ENCODE measurements at places on chromosomes 11 and 22.

GRCh38 chr11:125114518-125114917, 3.1 kb upstream of the TMEM218 start:
- no peak for DNase-seq

DNA sequence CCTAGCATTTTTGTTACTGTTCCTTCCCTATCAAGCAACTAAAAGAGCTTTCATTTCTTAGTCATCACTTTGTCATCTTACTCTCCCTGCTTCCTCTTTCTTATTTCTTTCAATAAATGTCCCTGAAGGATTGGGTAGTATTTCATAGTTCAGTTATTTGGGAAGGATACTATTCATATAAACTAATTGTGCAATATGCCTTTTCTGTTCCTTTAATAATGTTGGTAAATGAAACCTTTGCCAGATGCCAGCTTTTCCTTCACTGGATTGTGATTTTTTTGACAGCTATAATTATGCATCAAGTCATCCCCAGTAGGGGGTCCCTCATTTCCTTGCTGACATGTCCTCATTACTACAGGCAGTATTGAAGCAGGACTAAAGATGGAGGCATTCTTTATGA, 101.7 kb downstream of the ATM start:
- no peak for DNase-seq

- no peak for DNase-seq
Measured at GRCh38 chr22:34055525-34056200, 135.4 kb upstream of the LARGE1 start.

GRCh38 chr11:77471558-77472193, 2.2 kb downstream of the PAK1 start:
- DNase-seq = no peak

GRCh38 chr11:118230088-118230487, 5.3 kb upstream of the JAML start:
- DNase-seq = no peak

DNA sequence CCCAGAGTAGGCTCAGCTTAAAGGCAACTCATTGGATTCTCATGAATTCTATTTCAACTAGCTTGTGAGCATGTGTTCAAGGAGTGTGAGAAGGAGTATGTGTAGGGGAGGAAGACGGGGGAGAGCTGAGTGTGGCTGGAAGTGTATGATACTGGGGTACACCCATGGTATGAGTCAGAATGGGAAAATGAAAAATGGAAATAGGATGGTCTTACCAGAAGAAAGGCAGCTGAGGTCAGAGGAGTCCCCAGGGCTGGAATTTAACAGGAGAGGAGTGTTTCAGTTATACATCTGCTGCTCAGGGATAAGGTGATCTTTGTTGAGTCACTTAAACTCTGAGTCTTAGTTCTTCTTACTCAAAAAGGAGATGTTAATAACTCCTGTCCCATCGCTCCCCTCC, 6.7 kb upstream of the ADAMTS15 start:
- no peak for DNase-seq

DNA sequence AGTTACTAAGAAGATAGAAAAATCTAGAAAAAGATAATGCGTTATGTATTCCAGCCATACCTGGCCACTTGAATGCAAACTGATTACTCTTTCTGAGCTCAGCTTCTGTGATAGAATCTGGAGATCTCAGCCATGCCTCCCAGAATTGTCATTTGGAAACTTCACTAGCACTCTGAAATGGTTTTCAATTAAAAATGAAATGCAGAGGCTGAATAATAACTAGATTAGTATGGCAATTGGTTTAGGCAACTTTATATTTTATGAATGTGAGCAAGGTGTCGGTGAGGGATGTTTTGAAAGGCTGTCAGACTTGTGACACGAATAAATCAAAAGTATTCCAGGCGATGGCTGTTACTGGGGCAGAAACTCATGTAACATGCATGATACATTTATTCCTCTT, 128.8 kb upstream of the SORL1-AS1 start:
- no peak for DNase-seq

GRCh38 chr11:61925736-61926135, 8.4 kb upstream of the RAB3IL1 start:
- DNase-seq = no peak

DNA sequence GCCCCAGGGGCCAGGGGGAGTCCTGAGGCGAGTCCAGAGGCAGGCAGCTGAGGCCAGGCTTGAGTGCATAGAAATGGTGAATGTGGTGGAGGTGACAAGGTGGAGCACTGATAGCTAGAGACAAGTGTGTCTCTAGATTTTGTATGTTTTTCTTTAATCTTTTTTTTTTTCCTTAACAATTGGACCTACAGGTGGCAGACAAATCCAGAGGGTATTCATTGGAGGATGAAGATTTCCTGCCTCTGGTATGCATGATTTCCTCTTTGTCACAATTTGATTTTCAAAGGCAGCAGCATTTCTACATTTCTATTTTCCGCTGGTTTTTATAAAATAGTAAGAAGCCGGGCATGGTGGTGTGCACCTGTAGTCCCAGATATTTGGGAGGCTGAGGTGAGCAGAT, 47.7 kb upstream of the DKK3 start:
- no peak for DNase-seq

DNA sequence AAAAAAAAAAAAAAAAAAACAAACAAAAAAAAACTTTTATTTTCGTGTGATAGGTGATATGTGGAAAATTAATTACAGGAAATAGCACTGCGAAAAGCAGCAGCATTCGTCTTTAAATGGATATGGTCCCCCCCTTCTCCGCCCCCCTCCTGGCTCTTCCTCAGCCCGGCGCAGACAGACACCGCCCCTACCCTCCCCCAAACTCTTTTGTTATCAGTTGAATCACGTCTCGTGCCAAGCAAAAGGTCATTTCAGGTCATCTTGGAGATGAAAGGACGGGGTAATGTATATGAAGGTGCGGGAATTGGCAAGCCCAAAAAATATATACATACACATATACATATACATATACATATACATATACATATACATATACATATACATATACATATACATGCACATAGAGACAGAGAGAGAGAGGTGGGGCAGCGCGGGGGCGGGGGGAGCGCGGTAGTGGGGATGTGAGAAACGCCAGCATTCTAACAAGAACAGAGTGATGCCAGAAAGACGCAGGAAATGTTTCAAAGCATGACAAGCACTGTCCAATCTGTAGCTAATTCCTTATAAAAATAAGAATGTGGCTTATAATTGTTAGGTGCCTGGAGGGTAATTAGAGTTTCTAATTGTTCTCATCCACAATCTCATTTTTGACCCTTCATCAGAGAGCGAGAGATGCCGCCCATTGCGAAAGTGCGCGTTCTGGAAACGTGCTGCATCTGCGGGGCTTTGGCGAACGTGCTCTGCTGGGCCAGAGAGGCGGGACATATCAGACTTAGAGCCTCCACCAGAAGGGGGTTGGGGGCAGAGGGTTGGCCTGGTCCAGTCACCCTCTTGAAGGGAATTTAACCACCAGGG, 214.5 kb upstream of the UBASH3B start:
- no peak for DNase-seq

DNA sequence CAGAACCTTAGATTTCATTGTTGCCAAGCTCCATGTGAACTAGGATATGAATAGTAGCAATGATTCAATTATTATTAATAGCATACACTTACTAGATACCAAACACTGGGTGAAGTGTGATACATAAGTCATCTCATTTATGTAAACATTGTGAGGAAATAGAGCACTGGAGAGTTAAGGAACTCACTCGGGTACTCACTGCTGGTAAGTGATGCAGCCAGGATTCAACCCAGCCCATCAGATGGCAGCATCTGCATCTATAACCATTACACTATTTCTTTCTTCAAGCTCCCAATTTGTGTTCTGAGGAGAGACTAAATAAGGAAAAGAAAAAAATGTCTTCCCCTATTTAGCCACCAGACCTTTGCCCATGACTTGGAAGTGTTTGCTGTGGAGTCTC, 10.2 kb upstream of the ALG8 start:
- no peak for DNase-seq

GRCh38 chr11:77113382-77114088, 10.9 kb downstream of the OMP start:
- DNase-seq = no peak

DNA sequence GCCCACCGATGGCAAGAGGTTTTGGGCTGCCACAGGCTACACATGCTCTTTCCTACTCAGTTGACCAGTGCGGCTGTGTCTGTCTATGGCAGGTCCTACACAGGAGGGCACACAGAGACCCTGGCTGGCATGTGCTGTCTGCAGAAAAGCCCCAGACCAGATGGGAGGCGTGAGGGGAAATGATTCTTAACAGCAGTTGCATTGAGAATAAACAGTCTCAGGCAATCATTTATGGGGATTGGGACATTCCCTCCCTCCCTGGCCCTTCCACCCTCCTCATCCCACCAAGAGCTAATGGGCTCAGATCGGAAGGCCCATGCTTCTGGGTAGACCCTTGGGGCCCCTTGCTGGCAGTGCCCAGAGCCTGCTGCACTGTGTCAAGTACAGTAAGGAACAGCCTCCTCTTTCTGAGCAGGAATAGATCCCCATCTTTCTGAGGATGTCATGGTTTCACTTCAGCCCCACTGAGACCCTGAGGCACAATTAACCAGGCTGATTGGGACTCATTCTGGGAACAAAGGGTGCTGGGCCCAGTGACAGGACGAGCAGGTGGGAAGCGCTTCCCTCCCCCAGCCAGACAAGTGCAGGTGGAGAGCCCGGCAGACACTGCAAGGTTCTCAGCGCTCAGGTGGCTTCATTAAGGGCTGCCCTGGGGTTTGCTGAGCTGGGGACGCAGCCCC, 28.3 kb downstream of the TSPAN18 start:
- no peak for DNase-seq

- no peak for DNase-seq
Measured at GRCh38 chr11:94638301-94638901, 71.2 kb downstream of the PIWIL4 start.

DNA sequence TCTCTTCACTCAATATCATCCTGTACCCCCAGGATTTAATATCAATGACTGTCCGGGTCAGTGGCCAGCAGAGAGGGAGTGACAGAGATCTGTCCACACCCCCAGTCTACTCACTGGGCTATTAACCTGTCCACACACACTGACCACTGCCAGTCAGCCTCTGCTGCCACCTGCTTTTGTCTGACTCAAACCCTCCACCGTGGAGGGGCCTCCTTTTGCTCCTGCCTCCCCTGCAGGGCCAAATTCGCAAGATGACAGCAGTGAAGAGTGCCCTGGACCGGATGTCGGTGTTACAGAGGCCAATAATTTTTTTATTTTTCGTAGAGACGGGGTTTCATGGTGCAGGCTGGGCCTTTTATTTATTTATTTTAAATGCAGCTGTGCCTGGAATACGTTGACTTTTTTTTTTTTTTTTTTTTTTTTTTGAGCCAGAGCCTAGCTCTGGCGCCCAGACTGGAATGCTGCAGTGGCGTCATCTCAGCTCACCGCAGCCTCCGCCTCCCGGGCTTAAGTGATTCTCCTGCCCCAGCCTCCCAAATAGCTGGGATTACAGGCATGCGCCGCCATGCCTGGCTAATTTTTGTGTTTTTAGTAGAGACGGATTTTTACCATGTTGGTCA, 5.1 kb downstream of the PDXP start:
- no peak for DNase-seq

DNA sequence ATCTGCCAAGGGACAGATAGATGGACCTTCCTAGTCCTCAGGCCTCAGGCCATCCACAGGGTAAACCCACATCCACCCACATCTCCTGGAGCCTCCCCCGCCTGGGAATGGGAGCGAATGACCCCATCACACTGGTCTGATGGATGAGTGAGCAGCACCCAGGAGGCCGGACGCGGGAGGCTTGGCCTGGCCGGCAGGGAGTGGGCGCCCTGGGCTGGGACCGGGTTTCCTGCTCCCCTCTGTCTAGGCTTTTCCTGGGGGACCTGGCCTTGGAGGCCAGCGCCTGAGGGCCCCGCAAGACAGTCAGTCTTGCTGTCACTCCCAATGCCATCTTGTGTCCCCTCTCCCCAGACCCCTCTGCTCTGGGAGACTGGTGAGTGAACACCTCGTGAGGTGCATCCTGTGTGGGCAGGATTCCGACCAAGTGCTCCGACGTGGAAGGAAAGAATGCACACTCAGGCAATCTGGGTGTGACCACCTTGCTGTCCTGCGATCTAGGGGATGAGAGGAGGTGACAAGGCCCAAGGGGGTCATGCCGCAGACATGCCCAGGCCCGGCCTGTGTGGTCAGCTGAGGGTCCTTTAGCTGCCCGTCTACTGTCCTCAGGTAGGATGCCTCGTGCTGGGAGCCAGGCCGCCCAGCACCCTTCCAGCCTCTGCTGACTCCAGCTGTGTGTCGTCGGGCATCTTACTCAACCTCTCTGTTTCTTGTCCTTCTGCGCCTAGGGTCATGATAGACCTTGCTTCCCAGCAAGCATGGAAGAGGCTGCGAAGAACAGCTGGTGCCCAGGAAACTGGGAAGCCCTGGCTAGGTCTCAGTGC, 26.5 kb upstream of the WNT7B start:
- no peak for DNase-seq

- DNase-seq = no peak
Measured at GRCh38 chr11:77515483-77515882, 41.6 kb upstream of the PAK1 start.

- DNase-seq = no peak
Measured at GRCh38 chr11:46295312-46296058, 18.0 kb downstream of the CREB3L1 start.

DNA sequence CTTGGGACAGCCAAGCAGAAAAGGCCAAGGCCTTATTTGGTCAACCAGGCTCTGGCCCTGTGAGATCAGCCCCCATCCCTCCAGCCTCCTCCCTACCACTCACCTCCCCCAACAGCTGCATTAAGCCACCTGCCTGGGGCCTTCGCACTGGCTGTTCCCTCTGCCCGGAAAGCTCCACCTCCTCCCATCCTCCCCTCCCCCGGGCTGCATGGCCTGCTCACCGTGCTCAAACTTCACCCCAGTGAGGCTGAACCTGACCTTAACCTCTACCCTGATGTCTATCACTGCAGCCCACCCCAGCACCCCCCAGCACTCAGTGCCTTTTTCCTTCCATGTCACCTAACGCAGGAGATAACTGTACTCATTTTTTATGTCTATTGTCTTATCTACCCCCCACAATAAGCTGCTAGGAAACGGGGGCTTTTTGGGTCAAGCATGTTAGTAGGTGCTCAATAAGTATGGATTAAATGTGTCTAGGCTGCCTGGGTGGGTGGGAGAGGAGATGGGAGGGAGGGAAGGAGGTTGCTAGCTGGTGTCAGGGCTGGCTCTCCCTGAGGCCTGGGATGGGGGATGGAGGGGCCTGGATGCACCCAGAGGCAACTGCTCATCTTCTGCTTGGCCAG, 912 bp downstream of the PTPRCAP start:
- DNase-seq = no peak

GRCh38 chr22:29166180-29166579, 39.5 kb upstream of the EMID1 start:
- DNase-seq = no peak
